Skeletal muscle tissue (tissue), 5 donors: ENCODE measurements at places on chromosomes 1 and 21. TPM values are rescaled to one million over a fixed set of nuclear protein-coding genes. Genes with fewer than 3 reads are reported as not detected.

SKI gene
- 19.3 TPM for total RNA-seq

UBE2U gene
- not detected for total RNA-seq

ZNF593OS gene
- not detected for total RNA-seq

LCE1F gene
- not detected for total RNA-seq
